Kidney epithelial cell (primary cell): ENCODE measurements at places on chromosomes 13 and 19. TPM values are rescaled to one million over a fixed set of nuclear protein-coding genes. Genes with fewer than 3 reads are reported as not detected.

LGALS4 gene
- total RNA-seq = not detected in 2 replicates

EBPL gene
- 51.7 and 67.2 TPM in 2 replicates for total RNA-seq

STXBP2 gene
- total RNA-seq = 65.7 and 73.9 TPM in 2 replicates

RNF113B gene
- total RNA-seq = not detected in 2 replicates

KCNN4 gene
- 8.8 and 10.8 TPM in 2 replicates for total RNA-seq

MCF2L gene
- 12.3 and 13.8 TPM in 2 replicates for total RNA-seq

KIR2DL1 gene
- total RNA-seq = not detected in 2 replicates
